ENCODE measurements at places on chromosomes 4 and X.

DNA sequence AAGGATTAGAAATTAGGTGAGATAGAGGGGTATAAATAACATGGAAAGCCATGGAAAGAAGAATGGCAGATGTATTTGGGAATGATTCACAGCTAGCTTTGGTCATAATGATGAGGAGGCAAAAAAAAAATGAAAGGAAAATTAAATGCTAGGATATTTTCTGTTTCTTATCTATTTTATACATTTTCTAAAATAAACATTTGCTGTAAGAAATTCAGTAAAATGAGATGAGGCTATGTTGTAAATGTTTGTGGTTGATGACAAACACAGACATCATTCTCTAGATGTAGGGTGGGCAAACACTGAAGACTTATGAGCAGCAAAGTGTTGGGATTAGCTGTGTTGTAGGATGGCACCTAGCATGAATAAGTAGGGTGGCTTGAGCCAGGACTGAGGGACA, 407.1 kb downstream of the IL15 start:
- no peak for DNase-seq

- DNase-seq, result no peak
Observed at GRCh38 chr4:69323284-69323683, 43.0 kb downstream of the UGT2B28 start.

- DNase-seq, result no peak
Observed at GRCh38 chrX:20514358-20514757, 247.6 kb upstream of the RPS6KA3 start.

GRCh38 chr4:71156616-71157015, 163.2 kb downstream of the DCK start:
- DNase-seq, result no peak

GRCh38 chr4:37662861-37663390, 23.2 kb downstream of the RELL1 start:
- no peak for DNase-seq

DNA sequence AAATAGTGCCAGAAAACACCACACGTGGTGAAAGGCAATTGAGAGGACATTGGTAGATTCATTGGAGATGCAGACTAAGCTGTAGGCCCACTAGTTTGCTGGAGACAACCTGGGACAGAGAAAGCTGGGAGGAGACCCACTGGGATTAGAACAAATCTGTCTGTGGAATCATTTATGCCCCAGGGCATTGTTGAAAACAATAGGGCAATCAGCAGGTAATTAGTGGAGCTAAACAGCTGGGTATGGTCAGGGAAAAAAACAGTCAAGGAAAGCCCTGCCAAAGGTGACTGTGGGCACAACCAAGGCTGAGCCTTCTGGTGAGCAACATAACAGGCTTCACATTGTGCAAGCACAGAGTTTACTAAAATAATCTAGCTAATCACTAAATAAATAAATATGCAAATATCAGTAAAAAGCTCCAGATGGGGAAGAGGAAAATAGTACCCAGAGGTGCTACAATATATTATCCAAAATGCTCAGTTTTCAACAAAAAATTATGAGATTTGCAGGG, 9.0 kb downstream of the TCEAL3 start:
- no peak for DNase-seq

DNA sequence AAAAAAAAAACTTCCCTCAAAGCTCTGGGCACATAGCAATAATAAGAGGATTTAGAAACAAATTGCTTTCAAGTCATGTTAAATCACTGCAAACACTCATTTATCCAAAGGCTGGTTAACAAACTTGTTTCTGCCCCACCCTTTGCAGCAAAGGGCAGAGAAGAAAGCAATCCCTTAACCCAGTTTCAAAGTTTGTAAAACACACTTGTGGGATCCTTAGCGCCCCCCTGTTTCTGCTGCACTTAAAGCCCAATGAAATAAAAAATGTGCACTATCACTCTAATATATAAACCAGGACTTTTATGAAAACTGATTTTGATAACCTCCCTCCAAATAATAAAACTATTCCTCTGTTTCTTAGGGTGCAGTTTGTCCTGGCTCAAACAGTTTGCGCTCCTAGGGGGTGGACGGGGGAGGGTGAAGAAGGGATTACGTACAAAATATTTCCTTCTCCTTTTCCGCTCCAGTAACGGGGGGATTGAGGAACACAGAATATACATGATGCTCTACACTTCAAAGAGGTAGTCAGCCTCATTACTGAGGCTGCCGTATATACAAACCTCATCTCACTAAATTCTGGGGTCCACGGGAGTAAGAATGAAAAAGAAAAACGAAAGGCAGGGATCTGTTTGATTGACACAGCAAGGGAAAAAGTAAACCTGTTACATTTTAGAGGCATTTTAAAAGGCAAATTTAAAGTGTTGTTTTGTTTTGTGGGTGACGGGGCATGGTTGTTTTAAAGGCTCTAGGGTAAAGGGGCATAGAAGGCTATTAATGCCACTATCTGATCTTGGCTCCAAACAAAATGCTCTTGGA, 3.1 kb upstream of the PCDH10 start:
- DNase-seq, result no peak

- no peak for DNase-seq
Observed at GRCh38 chrX:121504153-121504552, 456.7 kb downstream of the GLUD2 start.

GRCh38 chr4:70678383-70678999, 9.8 kb upstream of the UTP3 start:
- DNase-seq, result no peak

- DNase-seq, result no peak
Observed at GRCh38 chrX:133229361-133229760, 11.2 kb upstream of the TFDP3 start.

DNA sequence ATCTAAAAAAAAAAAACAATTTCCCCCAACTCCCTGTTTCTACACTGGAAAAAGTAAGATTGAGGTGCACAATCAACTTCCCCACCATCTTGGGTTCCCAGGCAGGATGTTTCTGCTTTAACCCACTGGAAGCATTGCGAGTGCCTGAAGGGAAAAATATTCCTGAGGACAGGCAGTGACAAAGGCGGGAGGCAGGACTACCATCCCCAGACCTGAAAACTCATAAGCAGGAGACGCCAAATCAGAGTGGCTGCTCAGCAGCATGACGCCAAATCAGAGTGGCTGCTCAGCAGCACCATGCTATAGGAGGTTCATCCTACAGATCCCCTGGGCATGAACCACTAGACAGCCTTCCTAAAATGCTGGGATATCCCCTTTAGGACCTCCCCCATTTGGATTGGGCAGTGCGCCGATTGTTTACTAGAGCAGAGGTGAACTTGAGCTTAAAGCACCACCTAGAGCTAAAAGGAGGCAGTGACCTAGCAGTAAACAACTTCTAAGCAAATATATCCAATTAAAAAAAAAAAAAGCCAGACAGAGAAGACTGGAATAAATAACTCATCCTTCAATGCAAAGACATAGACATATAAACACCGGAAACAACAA, 35.0 kb upstream of the GK start:
- DNase-seq, result no peak

DNA sequence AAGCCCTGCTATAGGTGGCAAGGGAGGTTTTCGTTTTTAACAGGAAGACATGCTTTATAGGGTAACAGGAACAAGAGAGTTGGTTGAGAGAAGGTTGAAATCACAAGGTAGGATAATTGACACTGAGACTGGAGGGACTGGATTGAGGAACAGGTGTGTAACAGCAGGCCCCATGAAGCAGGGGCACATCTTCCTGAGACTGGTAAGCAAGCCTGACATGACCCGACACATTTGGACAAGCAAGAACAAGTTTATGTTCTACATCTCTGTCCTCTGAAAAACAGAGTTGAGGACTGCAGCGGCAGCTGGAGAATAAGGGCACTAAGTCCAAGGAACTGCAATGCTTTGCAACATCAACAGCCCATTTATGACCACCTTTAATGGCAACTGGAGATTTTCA, 5.2 kb downstream of the RPS4X start:
- no peak for DNase-seq

DNA sequence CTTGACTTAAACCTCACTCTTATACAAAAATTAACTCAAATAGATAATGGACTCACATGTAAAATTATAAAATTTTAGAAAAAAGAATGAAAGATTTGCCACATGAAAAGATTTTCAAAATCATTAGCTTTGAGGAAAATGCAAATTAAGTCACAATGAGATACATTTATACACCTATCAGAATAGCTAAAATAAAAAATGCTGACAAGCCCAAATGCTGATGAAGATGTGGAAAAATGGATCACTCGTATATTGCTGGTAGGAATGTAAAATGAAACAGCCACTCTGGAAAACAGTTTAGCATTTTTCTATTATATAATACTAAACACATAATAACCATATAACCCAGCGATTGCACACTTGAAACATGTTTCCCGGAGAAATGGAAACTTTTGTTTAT, 316.2 kb downstream of the ANKRD50 start:
- DNase-seq, result no peak

GRCh38 chr4:3729188-3729881, 36.9 kb upstream of the ADRA2C start:
- DNase-seq, result no peak

DNA sequence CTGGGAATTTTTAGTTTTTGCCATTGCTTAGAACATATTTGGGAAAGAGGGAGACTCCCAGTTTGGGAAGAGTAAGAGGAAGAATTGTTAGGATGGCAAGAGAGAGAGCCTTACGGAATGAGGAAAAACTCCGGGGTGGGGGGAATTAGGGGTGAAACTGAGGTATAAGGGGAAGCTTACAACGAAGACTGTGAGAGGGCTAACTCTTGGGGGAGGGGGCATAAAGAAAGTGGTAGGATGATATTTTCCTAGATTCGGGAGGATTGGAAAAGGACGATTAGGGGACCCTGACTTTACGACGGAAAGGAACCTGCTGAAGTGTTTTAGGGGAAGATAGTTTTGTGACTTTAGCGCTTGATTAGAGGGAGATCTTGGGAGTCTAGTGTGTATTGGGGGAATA, 86.2 kb upstream of the HPRT1 start:
- DNase-seq, result no peak

- no peak for DNase-seq
Observed at GRCh38 chrX:98956014-98956413, 1454.1 kb downstream of the PCDH19 start.

- no peak for DNase-seq
Observed at GRCh38 chr4:147651563-147651962, 32.4 kb downstream of the PRMT9 start.

DNA sequence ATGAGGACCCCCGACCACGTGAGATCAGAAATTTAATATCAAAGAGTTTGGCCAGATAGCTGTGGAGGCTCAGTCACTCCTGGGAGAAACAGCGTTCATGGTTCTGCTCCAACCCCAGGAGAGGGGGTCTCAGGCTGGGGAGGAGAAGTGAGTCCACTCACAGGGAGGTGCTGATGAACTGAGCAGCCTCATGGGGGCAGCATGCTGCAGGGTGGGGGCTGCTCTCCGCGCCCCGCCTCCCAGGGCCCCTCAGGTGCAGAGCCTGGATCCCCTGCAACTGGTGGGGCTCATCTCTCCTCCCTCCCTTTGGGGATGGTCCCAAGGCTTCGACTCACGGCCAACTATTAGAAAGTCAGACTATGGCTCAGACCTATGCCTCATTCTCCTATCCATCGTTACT, 26.6 kb upstream of the C4orf50 start:
- DNase-seq, result no peak

GRCh38 chr4:186932196-186932595, 208.5 kb upstream of the FAT1 start:
- no peak for DNase-seq

- no peak for DNase-seq
Observed at GRCh38 chr4:48629458-48629857, 139.4 kb downstream of the ZAR1 start.

DNA sequence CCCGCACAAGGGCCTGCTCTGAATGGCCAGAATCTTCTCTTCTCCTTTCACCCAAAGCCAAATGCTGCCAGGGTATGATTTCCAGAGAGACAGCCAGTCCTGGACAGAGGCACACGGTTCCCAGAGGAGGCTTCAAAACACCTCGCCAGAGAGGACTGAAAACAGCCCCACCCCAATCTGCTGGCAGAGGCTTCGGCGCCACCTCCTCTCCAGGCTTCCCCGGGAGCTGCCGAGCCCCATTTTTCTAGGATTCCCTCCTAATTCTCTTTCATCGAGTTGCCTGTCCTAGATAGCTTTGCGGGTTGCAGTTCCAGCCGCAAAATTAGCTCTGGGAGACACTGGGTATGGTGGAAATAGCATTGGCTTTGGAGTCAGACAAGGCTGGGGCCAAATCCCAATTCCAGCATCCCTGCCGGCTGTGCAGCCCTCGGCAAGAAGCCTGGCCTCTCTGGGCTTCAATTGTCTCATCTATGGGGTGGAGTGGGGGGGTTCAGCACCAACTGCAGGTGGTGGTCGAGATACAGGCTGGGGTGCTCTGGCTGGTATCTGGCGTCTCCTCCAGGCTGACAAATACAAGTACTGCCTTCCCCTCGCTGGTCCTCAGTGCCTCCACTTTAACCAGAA, 22.6 kb downstream of the PPP2R2C start:
- DNase-seq, result no peak

DNA sequence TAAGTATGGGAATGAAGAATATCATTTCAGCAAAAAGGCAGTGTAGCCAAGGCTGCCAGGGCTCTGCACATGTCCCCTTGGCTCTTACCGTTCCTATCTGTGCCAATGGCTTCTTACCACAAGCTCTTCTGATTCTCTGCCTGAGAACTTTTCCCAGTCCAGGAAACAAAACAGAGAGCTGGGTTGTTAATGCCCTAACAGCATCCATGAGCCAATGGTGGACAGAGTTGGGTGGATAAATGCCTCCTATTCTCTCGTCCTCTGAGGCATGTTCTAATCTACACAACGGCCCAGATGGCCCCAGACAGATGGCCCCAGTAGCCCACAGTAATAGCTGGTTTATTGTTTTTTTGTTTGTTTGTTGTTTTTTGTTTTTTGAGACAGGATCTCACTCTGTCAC, 28.0 kb downstream of the SCD5 start:
- DNase-seq, result no peak

DNA sequence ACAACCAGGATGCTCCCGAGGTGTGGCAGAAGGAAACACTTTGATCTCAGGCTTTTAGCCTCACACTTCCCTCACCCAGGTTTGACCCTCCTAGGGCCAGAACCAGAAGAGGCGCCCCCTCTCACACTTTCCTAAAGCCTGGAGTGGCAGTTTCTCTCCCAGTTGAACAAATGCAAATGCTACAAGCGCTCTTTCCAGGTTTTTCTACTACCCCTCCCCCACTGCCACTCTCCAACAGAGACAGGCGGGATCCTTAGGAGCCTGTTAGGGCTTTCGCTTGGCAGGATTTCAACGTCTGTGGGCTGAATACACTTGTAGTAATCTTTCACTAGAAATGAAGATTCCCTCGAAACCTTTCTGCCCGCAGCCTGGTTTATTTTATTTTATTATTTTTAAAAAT, 2.4 kb downstream of the TSC22D3 start:
- DNase-seq, result no peak

DNA sequence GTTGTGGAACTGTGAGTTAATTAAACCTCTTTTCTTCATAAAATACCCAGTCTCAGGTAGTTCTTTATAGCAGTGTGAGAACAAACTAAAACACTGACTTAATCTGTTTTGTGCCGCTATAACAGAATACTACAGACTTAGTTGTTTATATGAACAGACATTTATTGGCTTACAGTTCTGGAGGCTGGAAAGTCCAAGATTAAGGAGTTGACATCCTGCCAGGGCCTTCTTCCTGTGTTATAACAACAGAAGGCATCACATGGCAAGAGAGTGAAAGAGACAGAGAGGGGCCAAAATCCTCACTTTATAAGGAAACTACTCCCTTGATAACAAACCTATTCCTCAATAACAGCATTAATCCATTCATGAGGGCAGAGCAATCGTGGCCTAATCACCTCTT, 42.5 kb upstream of the KCNIP4 start:
- DNase-seq, result no peak

- no peak for DNase-seq
Observed at GRCh38 chr4:158845311-158846041, 76.7 kb downstream of the FNIP2 start.

- DNase-seq, result no peak
Observed at GRCh38 chrX:40727093-40727492, 8.2 kb downstream of the MED14 start.

- DNase-seq, result peak; percentile 91
Observed at GRCh38 chr4:109559983-109560686, at the start of gene MCUB. TSS of gene MCUB (plus strand) at chr4:109560246. CDS start at chr4:109560338, 92 bp downstream.
